ENCODE measurements at places on chromosomes 5 and 9. TPM values are rescaled to one million over a fixed set of nuclear protein-coding genes. Genes with fewer than 3 reads are reported as not detected.
A peak's percentile ranks its signal among the peaks of the same experiment; 100 is the strongest.

DNA sequence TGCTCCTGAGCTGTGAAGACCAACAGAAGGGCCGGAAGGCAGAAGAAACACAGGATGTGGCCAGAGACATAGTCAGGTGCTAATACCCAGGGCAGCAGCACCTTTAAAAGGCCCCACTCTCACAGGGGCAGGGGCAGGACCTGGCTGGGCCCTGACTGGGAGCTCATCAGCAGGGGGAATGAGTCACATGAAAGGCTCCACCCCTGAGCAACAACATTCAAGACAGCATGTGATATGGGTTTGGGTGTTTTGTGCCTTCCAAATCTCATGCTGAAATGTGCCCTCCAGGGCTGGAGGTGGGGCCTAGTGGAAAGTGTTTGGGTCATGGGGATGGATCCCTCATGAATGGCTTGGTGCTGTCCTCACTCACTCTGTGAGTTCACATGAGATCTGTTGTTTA lies 181.7 kb downstream of the ERCC6L2 start:
- no peak for DNase-seq

- peak; percentile 83 for DNase-seq
These were observed 63.2 kb downstream of the PRRT1B start for GRCh38 chr9:131608493-131609037.

- peak; percentile 65 for DNase-seq
These were observed 148.2 kb upstream of the KLF4 start for GRCh38 chr9:107637421-107638420.

GRCh38 chr9:126623667-126624478 lies 10.1 kb downstream of the LMX1B start:
- DNase-seq, result peak; percentile 74

DNA sequence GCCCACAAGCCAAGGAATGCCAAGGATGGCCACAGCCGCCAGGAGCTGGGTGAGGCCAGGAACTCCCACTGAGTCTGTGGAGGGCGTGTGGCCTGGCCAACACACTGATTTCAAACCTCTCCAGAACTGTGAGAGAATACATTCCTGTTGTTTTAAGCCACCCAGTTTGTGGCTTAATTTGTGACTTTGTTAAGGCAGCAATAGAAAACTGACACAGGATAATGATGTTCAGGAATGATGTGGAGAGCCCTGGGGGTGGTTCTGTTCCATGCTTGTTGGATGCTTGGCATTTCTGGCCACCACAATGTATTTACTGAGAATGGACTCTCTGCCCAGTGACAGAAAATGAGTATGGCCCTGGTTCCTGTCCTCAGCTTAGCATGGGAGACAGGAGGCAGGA lies 82.8 kb downstream of the DAP start:
- no peak for DNase-seq

DNA sequence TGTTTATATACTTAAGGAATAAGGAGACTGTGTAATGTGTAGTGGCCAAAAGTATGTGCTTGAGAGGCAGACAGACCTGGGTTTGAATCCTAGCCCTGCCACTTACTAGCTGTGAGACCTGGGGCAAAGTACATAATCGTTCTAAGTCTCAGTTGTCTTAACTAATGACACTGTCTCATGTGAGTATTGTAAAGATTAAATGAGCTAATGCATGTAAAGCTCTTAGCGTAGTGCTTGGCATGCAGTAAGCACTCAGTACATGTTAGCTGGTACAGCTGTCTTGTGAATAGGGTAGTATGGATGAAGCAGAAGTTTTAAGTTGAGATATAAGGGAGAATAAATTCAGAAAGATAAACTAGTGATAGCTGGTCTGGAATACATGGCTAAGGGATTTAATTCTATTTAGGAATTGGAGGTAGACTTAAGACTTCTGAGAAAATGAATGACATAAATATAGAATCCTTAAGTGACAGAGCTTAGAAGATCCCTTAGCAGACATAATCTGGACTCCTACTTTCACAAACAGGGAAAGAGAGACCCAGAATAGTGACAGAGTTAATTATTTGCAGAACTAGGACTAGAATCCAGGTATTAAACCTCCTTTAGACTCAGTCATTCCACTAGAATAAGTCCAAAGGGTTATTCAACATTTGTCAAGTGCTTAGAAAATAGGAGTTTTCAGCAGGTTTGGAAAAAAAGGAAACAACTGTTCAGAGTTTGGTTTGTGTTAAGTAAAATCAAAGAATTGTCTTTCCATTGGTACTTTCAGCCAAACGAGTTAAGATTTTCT lies 13.1 kb downstream of the GPR21 start:
- DNase-seq, result no peak

DNA sequence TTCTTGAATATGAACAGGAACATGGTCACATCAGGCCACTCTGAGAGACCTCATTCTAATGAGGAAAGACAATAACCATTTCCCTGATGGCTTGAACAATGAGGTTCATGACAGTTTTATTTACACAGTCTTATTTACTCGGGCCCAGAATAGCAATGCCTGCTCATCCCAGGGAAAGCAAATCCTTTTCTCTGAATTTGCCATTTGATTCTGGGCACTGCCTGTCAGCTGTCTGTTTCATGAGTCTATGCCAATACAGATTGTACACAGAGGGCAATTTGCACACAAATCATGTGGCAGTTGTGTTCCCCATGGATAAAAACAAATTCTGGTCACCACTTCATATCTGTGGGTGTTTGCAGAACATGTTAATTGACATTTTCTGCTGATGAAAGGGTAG lies 492.5 kb downstream of the ACTL7B start:
- no peak for DNase-seq

Gene FOXD4L4
- 0.15 TPM for total RNA-seq

DNA sequence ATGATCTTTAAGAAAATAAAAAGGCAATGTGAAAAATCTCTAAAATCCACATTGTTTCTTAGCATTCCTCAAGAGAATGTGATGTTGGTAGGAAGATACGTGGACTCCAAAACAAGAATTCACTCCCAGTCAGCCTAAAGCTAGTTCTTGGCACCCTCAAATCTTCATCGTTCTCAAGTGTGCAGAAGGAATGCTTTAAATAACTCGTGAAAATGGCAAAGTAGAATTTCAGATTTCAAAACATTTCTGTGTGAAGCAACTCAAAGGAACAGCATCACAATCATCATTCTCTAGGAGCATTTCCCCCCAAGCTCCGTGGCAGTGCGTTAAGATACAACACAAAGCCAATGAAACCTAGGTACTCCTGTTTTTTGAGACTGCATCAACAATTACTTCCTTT lies 185.1 kb upstream of the DMAC1 start:
- no peak for DNase-seq

DNA sequence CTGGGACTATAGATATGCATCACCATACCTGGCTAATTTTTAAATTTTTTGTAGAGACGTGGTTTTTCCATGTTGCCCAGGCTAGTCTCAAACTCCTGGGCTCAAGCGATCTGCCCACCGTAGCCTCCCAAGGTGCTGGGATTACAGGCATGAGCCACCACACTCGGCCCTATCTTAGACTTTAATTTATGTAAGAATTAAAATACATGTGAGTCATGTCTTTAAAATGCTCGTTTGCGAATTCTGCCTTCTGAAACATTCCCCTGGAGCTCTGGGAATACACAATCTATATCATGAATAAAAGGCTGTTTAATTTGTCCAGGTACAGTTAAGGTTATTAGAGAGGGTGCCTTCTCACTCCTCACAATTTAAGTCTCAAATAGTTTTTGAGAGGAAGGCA lies 32.8 kb downstream of the RHOBTB3 start:
- DNase-seq, result no peak

GRCh38 chr5:134462761-134463160 lies 51.1 kb upstream of the CDKN2AIPNL start:
- DNase-seq, result peak; percentile 28

DNA sequence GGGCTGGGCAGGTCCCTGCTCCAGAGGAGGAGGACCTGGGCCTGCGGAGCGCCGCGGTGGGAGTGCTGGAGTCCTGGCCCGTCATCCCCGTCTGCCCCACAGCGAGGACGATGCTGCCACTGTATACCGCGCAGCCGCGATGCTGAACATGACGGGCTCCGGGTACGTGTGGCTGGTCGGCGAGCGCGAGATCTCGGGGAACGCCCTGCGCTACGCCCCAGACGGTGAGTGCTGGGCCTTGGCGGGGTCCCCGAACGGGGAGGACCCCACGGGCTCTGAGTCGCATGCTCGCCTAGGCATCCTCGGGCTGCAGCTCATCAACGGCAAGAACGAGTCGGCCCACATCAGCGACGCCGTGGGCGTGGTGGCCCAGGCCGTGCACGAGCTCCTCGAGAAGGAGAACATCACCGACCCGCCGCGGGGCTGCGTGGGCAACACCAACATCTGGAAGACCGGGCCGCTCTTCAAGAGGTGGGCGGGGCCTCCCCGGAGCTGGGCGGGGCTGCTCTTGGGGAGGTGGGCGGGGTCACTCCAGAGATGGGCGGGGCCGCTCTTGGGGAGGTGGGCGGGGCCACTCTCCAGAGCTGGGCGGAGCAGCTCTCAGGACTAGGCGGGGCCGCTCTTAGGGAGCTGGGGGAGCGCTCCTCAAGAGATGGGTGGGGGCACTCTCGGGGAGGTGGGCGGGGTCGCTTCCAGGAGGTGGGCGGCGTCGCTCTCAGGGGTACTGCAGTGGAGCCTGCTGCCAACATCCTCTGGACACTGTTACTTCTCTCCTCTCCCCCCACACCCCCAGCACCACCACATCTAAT lies 13.1 kb downstream of the LRRC26 start:
- DNase-seq, result peak; percentile 61

DNA sequence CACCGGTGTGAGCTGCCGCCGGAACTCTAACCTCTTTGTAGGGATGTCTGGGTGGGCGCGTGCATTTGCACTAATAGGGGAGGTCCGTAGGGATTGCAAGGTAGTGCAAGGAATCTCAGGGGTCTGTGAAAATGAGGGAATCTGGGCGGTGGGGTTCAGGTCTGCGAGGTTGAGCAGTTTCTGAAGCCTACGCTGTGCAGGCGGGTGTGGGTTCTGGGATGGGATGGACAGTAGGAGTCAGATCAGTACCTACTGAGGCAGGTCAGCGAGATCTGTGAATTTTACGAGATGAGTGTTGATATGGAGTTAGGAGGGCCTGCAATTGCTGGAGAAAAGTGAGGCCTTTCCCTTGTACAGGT lies 856 bp upstream of the ATOSB start:
- DNase-seq, result no peak

GRCh38 chr9:135814421-135815095 lies 92.8 kb downstream of the CAMSAP1 start:
- no peak for DNase-seq

Gene CD274
- total RNA-seq, result not detected

Gene DNAJA1
- total RNA-seq, result 146 TPM

GRCh38 chr5:9283473-9283872 lies 262.4 kb downstream of the SEMA5A start:
- no peak for DNase-seq

GRCh38 chr9:19967216-19967887 lies 178.5 kb upstream of the SLC24A2 start:
- DNase-seq, result peak; percentile 25

GRCh38 chr5:134524826-134525682 lies at the start of gene JADE2:
JADE2 (plus strand) TSS chr5:134525670; CDS start chr5:134535858, 10,188 bp downstream.
- peak; percentile 45 for DNase-seq

Gene ZNF300
- total RNA-seq, result 17.0 TPM

Gene ZNF454
- 0.22 TPM for total RNA-seq

- peak; percentile 58 for DNase-seq
These were observed 97.0 kb upstream of the COL5A1 start for GRCh38 chr9:134544388-134545214.

Gene DMRT1
- total RNA-seq, result not detected

Gene NINJ1
- 27.3 TPM for total RNA-seq

- no peak for DNase-seq
These were observed 164.8 kb upstream of the ADRA1B start for GRCh38 chr5:159751459-159751858.

DNA sequence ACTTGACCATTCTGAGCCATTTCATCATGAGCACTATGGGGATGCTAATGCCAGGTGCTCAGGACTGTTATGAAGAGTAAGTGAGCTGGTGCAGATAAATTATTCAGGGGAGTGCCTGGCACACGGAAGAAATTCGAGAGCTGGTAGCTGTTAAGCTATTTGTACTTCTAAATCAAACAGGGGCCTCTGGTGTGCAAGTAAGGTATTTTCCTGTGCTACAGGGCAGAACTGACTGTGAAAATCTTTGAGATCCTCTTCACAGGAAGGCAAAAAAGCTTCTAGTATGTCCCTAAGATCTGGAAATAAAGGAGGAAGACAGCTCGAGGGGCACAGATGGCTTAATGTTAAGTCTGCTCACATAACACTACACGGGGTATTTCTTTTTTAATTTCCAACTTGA lies 106.3 kb upstream of the SPOCK1 start:
- peak; percentile 35 for DNase-seq

- no peak for DNase-seq
These were observed 146.4 kb downstream of the GABRB2 start for GRCh38 chr5:161399996-161400562.

Gene FOXD4L5
- 0.19 TPM for total RNA-seq

DNA sequence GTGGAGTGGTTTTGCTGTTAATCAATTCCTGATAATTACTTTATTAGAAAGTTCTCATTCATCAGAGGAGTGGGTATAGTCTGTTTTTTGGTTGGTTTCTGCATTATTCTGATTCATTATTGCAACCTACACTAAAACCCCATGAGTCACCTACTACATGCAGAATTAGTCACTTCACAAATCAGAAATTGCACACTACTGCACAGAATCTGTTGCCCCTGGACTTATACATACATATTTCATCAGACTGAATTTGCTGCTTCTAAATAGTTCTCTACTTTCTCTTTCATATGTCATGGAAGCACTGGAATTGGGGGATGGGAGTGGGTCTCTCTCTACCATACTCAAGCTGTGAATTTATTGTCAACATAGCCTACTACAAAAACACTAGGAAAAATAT lies 585.1 kb downstream of the DNAH5 start:
- DNase-seq, result no peak

DNA sequence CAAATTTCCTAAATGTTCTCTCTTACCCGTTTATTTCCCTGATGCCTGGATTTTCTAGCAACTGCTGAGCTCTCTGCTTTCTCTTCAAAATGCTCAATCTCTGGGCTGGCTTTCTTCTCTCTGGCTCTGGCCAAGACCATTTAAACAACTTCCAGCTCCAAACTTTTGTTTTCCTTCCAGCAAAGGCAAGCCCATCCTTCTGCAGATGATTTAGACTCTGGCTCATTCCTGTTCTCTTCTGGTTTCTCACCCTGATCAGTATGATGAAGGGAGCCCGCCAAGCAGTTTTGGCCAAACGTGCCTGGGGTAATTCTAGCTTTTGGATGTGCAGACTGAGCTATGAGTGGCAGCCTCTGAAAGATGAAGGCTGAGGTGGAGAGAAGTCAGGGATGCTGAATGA lies 78.1 kb downstream of the HSPA4 start:
- DNase-seq, result no peak

Gene CARD9
- total RNA-seq, result not detected

Gene IFNE
- 0.12 TPM for total RNA-seq

GRCh38 chr9:92658176-92658575 lies 11.8 kb downstream of the IPPK start:
- no peak for DNase-seq

Data from neural progenitor cell (in vitro differentiated cells).